Left kidney (tissue), 8 donors: ENCODE measurements at places on chromosomes 2 and 18. TPM values are rescaled to one million over a fixed set of nuclear protein-coding genes. Genes with fewer than 3 reads are reported as not detected.

DNA sequence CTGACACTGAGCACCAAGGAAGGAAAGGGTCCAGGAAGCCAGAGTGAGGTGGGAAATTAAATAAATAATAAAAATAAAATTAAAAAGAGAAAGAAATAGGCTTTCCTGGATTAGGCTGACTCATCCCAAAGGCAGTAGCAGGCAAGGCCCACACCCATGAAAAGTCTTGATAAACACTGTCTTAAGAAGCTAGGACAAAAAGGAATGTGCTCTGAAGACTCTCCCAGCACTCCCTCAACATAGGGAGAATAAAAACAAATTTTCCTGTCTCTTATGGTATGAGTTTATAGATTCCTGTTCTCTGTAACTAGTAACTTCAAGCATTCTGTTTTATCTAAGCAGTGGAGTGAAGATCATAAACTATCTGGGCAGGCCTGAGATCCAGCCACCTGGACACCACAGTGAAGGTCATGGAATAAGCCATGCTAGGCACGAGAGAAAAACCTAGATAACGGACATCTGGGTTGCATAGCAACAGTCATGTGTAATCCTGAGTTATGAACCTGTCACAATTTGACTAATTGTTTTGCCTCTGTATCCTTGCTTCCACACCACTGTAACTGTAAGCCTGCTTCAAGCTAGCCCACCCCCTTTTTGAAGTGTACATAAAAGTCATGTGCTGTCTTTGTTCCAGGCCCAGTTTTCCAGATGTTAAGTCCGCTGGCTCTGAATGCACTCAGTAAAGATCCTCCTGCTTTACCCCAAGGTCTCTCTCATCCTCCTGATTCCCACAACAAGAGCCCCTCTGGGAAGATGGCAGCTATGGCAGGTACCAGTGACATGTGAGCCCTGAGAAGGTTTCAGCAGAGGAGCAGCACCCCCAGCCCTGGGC, 107.8 kb downstream of the NDUFA10 start:
- no peak for DNase-seq

GRCh38 chr2:100589527-100589926, 26.7 kb downstream of the PDCL3 start:
- DNase-seq: no peak

- DNase-seq: peak; percentile 66
These were observed 90.6 kb downstream of the FEZ2 start for GRCh38 chr2:36507408-36507812.

GRCh38 chr2:239291475-239292350, 109.1 kb downstream of the HDAC4 start:
- no peak for DNase-seq

- no peak for DNase-seq
These were observed 112.5 kb upstream of the OTOS start for GRCh38 chr2:240252872-240253511.

FAM98A gene
- 58.5 TPM for polyA plus RNA-seq

TFCP2L1 gene
- polyA plus RNA-seq: 68.0 TPM

TSN gene
- polyA plus RNA-seq: 108 TPM
